Forelimb muscle (tissue), 1 donor: ENCODE measurements at places on chromosomes 7 and 10. TPM values are rescaled to one million over a fixed set of nuclear protein-coding genes. Genes with fewer than 3 reads are reported as not detected.

CALML5 gene
- polyA plus RNA-seq, result not detected

EVX1 gene
- polyA plus RNA-seq, result not detected

IRF5 gene
- 3.2 TPM for polyA plus RNA-seq

CXCL12 gene
- polyA plus RNA-seq, result 206 TPM

EPHB6 gene
- 4.2 TPM for polyA plus RNA-seq

SPOCK2 gene
- 3.4 TPM for polyA plus RNA-seq

YKT6 gene
- polyA plus RNA-seq, result 74.5 TPM
